ENCODE measurements at places on chromosomes 1 and 21.

GRCh38 chr1:13576926-13577325, 6.7 kb upstream of the PDPN start:
- no peak for DNase-seq

- DNase-seq = no peak
Observed at GRCh38 chr1:64231153-64231552, 27.7 kb downstream of the UBE2U start.

DNA sequence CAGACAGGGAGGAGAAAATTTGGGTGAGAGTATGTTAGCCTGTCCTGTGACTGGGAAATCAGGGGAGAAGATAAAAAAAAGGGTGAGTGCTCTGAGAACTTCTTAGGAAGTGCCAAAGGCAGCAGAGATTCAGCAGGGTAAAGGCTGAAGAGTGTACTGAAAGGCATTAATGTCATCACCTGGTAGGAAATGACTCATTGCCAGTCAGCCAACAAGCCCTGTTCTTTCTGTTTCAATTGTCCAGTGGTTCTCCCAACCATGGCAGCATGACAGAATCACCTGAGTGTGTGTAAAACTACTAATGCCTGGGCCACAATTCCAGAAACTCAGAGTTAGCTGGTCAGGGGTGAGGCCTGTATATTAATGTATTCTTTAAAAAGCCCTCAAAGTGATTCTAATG, 83.5 kb downstream of the INTS7 start:
- DNase-seq = no peak

DNA sequence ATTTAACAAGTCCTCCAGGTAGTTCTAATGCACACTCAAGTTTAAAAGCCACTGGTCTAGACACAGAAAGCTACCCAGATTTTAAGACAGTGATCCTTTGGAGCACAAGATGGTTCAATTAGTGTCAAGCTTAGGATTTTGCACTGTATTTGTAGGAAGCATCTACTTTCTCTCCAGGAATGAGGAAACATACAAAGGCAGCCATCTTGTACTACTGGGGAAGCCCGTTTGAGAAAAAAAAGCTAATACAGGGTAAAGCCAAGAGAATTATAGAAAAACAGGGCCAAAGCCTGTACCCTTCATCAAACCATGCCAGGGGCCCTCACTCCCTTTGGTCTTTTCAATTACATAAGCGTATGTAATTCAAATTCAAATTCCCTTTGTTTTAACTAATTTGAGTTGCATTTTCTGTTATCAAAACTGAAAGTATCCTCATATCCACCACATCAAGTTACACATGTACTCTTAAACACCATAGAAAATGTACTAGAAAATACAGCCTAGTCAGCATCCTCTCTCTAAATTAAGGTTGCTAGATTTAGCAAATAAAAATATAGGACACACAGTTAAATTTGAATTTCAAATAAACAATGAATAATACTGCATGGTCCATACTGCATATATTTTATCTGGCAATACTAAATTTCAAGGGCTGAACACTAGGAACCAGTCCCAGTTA, 17.4 kb downstream of the PIK3R3 start:
- no peak for DNase-seq

DNA sequence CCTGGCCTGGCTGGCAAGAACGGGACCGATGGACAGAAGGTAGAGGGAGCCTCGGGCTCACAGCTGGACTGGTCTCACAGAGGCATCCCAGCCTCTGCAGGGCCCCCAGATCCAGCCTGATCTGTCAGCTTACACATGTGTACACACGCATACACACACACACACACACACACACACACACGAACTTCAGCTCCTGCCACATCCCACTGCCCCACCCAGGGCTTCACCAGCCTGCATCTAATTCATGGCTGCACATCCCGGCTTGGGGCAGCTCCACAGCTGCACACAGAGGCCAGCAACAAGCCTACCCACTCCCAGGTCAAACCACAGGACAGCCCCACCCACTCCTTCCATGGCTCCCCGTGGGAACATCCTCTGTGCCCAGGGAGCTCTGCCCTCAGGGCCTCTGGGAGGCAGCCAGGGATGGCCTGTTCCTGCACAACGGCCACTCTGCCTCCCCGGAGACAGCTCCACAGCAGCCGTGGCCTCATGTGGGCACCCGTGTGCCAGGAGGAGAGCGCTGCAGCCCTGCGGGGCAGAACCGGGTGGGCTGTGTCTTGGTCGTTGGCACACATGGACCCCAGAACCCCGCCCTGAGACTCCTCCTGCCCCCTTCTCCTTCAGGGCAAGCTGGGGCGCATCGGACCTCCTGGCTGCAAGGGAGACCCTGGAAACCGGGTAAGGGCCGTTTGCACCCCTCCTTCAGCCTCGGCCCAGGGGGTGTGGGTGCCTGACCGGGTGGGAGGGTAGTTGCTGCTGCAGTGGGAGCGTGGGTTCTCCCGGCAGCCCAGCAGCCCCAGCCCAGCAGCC, 19.1 kb downstream of the COL6A2 start:
- DNase-seq = peak; percentile 0

DNA sequence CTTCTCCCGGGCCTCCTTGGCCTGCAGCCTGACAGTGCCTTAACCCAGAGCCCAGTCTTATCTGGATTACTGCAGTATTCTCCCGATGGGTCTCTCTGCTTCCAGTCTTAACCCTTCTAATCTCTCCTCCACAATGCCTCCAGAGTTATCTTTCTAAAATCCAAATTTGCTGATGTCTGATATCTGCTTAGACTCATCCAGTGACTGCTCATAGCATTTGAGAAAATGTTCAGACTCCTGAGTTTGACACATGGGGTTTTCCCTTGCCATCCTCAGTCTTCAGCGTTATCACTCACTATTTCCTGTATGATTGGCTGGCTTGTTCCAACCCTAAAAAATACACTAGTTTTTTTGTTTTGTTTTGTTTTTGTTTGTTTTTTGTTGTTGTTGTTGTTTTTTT, 102.0 kb downstream of the FMN2 start:
- DNase-seq = no peak

DNA sequence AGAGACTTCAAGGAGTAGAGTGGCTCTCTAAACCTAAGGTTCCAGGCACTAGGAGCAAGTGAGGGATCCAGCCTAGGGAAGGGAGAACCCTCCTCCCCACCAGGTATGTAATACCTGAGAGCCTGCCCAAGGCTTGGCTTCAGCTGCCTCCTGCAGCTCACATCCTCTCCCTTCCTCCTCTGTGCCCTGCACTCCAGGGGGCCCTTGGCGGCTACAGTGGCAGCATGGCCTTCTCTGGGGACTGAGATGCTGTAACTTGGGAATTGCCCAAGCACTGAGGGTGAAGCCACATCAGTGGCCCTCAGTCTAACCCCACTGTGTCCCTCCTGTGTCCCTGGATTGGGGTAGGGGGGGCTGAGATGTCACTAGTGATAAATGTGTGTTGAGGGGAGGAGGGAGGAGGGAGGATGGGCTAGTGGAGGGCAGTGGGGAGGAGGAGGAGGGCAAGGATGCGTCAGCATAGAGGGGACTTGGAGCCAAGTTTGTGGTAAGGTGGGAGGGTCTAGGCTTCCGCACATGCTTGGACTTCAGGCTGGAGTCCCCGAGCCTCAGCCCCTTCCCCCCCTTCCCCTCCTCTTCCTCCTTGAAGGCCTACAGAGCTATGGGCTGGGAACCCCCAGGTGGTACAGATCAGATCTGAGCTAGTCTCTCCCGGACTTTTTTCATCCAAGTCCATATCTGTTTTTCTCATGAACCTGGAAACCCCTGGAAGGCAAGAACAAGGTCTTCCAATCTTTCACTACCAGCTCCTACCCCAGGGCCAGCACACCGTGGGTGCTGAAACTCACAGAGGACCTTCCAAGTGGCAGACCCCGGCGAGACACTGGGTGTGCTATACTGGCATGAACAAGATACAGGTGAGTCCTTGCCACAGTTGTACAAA, 17.5 kb downstream of the COL9A2 start:
- DNase-seq = no peak

DNA sequence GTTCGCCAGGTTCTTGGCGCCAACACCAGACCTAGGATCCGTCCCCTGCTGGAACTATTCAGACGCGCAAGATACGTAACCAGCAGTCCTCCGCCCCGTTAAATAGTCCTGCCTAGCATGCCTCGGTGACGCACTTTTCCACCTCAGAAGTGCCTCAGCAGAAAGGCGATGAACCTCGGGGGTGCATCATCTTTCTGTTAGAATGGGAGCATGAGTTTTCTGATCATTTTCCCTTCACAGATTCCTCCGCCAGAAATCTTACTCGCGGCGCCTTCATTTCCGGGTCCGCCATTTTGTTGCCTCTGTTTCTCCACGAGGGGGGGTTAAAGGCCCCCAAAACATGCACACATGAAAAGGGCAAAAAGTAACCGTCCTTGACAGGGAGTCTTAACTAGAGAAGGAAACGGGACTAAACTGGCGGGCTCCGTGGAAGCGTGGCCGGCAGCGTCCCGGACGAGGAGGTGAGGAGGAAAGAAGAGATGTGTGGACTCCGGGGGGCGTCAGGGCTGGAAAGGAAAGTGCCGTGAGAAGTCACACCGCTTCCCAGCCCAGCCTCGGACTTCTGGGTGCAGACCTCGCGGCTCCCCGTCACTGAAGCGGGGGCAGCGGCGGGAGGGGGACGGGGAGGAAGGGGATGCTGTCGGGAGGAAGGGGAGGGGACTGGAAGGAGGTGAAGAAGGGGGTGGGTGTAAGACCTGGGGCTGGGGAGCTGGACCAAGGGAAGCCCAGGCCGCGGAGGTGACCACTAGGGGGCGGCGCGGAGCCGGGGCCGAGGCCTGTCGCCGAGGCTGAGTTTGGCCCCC, at the start of gene GABPB2:
Gene GABPB2 (plus strand): TSS at position 288 of the 803 bp plus-strand sequence. CDS start 17,429 bp downstream, outside the sequence.
- peak; percentile 80 for DNase-seq

DNA sequence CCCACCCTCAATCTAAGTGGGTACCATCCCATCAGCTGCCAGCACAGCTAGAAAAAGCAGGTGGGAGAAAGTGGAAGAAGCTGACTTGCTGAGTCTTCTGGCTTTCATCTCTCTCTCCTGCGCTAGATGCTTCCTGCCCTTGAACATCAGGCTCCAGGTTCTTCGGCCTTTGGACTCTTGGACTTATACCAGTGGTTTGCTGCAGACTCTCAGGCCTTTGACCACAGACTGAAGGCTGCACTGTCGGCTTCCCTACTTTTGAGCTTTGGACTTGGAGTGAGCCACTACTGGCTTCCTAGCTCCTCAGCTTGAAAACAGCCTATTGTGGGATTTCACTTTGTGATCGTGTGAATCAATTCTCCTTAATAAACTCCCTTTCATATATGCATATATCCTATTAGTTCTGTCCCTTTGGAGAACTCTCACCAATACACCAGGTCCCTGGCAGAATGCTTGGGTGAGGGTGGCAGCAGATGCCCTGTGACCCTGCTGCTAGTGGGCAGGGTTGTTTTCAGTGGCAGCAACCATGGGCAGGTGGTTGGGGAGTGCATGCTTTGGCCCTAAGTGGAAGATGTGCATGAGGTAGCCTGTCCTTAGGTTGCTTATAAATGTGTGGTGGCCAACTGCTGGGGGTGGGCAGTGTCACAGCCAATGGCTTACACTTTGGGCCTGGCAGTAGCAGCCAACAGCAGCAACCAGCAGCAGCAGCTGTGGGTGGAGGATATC, 10.8 kb upstream of the ADAM30 start:
- DNase-seq = no peak
